ENCODE measurements at places on chromosomes 4 and X.

DNA sequence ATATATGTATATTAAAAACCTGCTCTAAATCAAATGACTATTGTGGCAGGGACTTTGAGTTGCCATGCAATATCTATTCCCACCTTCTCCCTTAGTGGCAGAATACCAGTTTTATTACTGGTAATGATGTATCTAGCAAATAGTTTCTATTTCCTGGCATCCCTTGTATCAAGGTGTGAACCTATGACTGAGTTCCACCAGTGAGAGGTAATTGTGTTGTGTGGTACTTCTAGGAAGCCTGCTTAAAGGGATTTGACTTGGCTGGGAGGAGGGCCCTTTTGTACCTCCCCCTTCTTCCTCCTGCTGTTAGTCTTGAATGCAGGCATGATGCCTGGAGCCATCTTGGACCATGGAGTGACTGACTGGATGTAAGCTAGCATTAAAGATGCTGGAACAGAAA, 65.4 kb upstream of the DYNLT3 start:
- DNase-seq = no peak

DNA sequence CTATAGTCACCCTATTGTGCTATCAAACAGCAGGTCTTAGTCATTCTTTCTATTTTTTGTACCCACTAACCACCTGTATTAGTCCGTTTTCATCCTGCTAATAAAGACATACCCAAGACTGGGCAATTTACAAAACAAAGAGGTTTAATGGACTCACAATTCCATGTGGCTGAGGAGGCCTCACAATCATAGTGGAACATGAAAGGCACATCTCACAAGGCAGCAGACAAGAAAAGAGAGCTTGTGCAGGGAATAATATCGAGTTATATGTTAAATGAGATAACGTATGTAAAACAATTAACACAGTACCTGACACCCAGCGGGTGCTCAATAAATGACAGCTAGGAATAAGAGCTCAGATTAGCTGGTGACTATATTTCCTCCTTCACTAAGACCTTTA, 88.1 kb upstream of the WDR44 start:
- DNase-seq = no peak

DNA sequence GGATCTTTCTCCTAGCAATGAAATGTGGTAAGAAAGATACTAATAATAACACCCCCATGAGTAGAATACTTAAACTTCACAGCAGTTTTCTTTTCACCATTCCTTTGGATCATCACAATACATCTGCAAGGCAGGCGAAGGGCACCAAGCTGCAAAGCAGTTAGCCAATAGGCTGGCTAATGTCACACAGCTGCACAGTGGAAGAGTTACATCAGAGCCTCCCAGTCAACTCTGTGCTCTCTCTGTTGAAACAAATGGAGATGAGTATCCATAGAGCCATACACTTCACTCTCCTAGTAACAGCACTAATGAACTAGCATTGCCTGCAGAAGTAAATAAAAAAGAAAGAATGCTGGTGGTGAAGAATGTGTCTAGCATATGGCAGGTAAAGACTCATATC, 139.0 kb downstream of the ATG4A start:
- DNase-seq = no peak

DNA sequence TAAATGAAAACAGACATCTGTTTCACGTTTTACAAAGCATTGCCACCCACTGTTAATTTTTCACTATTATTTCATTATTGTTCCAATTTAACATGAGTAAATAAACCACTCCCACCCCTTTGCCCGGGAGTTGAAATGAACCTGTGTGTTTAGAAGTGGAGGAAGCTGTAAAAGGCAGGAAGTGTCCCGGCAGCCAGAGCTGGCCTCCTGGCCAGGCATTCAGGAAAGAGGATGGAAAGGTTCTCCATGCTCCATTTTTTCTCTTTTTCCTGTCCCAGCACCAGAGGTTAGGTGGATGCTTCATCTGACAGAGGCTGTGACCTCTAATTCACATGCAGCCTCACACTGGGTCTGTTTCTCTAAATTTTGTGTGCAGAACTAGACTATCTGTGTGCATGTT, 55.5 kb upstream of the LNX1 start:
- DNase-seq = no peak

DNA sequence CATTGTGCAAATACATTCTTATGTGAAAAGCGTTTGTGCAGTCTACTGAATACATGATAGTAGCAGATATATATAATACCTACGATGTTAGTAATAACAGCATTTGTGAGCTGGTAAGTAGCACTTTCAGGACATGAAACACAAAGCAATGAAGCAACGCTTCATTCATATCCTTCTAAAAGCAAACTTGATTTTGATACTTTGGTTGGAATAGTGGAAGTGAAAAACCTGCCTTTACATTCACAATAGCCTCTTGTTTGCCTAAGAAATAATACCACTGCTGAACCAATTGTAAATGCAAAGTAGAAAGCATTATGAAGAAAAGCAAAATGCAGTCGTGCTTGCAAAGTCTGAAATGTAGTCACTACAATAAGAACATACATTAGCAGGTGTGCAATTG, 926.3 kb downstream of the FSTL5 start:
- DNase-seq = no peak

GRCh38 chr4:48450740-48451139, 32.4 kb upstream of the SLC10A4 start:
- no peak for DNase-seq

DNA sequence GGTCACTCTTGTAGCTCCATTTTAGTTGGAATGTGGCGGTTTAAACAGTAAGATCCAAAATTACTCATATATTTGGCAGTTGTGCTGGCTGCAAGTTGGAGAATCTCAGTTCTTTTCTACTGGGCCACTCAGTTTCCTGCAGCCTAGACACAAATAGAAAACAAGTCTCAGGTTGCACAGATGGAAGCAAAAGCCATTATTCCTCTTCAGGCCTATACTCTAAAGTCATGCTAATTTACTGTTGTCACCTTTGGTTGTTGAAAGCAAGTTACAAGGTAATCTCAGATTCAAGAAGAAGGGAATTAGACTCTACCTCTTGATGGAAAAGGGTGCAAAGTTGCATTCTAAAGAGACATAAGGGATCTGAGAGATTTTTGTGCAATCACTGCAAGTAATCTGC, 345.4 kb downstream of the ADAM29 start:
- DNase-seq = no peak

GRCh38 chr4:88137112-88137511, 21.3 kb downstream of the ABCG2 start:
- DNase-seq = no peak

DNA sequence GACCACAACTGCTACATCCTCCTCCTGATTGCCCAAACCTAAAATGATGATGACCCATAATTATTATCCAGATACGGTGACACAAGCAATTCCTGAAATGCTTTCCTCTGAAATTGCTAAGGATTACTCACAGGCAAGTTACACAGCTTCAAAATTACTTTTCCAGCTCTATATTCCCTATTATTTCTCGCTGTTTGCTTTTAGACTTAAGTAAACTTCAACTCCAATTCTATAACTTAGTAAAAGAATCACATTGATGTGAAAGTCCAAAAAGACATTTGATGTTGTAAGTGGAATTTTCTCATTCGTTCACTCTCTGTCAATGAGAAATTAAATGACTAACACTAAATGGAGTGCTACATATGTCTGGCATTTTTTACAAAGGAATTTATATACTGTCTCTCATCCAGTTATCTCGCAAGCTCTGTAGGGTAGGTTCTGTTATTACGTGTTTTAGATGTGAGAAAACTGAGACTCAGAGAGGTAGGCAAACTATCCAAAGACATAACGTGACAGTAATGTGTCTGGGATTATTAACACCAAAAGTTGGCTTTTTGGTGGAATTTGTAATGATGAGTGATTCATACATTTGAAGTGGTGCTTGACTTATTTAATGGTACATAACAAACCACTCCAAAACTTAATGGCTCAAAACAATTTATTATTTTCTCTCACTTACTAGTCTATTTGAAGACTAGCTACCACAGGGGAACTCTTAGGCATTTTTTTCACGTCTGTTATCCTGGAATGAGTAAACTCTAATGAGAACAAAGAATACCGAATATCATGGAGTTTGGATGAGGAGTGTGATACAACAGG, 31.5 kb downstream of the PALLD start:
- DNase-seq = no peak

GRCh38 chr4:177313263-177313662, 3.6 kb downstream of the NEIL3 start:
- no peak for DNase-seq

- DNase-seq = no peak
These were observed 93.7 kb downstream of the SHOX start for GRCh38 chrX:724256-724655.

GRCh38 chr4:138393886-138394610, 151.9 kb upstream of the SLC7A11 start:
- DNase-seq = no peak

DNA sequence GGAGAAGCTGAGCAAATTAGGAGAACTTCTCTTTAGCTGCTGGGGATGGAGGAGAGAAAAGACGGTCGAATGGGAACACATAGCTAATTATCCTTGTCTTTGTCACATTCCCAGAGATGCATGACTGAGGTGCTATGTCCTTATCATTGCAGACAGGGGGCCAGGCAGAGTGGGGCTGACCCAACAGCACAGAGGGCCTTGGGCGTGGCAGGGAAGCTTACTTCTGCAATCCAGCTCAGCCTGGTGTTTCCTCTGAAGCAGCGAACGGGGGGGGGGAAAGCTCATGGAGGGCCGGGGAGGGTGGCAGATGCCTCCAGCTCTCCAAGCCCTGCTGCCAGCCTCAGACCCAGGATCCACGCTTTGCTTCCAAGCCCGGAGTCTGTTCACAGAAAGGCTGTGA, 50.8 kb upstream of the HOPX start:
- no peak for DNase-seq

DNA sequence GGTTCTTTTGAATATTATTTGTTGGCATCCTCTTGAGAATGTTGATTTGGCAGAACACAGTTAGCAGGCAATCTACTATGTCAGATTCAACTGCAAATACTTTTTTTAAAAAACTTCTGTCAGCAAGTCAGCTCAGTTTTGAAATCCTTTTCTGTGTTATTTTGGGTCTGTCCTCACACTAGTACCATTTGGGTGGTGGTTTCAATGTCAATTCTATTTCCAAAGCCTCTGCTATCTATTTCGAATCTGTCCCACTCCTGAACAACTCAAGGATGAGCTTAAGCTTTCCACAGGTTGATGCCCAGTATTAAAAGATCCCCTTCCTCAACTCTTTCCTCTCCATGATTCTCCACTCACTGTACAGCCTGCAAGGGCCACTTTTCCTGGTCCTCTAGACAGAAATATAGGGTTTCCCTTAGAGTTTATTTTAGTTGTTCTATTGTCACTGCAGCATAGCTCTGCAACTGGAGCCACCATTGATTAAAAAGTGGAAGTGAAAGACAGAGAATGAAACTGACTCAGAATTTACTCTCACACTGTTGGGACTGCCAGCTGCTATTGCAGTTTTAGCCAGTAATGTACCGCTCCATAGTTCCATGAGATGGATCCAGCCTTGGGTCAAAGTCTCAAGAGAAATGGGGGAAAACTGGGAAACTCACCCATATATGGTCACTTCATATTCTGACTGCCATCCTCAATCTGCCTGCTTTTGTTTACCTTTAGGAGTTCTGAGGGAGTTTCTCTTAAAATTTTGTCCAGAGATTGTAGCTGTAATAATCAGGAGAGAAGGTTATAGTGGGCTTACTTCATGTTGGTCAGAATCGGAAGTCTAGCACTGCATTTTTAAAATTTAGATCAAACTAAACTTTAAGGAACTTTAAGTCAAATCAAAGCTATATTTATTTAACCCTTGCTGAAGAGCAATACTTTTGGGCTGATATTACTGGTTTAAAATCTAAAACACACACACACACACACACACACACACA, 14.6 kb downstream of the HDX start:
- no peak for DNase-seq

DNA sequence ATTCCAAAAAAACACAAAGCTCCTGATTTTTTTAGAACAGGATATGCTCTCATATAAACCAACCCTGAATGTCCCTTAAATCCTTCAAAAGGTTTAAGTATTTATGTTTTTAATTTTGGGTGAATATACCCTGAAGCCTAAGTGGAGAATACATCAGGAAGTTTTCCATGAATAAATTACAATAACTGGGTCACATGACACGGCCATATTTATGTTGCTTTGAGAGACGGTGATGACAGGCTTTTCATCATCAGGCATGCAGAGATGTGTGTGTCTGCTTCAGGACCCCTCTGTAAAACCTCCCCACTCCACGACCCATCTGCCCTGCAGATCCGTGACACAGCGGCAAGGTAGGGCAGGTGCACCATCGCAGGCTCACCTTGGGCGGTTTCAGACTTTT, 60.3 kb upstream of the C4orf50 start:
- no peak for DNase-seq
